Right renal cortex interstitium (tissue), 3 donors: ENCODE measurements at places on chromosomes 2 and 18. TPM values are rescaled to one million over a fixed set of nuclear protein-coding genes. Genes with fewer than 3 reads are reported as not detected.

DNA sequence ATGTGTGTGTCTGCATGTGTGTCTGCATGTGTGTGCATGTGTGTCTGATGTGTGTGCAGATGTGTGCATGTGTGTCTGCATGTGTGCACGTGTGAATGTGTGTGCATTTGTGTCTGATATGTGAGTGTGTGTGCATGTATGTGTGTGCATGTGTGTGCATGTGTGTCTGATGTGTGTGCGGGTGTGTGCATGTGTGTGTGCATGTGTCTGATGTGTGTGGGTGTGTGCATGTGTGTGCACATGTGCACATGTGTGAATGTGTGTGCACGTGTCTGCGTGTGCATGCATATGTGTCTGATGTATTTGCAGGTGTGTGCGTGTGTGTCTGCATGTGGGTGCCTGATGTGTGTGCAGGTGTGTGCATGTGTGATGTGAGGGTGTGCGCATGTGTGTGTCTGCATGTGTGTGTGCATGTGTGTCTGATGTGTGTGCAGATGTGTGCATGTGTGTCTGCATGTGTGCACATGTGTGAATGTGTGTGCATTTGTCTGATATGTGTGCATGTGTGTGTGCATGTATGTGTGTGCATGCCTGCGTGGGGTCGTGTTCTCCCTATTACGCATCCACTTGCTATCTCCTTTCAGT lies 470.1 kb upstream of the HS6ST1 start:
- no peak for DNase-seq

The LCT gene
- polyA plus RNA-seq = 0.03 TPM

The C2orf15 gene
- 12.5 TPM for polyA plus RNA-seq

The RPL37A gene
- 2,370 TPM for polyA plus RNA-seq
